ENCODE measurements at places on chromosomes 1 and 21.

DNA sequence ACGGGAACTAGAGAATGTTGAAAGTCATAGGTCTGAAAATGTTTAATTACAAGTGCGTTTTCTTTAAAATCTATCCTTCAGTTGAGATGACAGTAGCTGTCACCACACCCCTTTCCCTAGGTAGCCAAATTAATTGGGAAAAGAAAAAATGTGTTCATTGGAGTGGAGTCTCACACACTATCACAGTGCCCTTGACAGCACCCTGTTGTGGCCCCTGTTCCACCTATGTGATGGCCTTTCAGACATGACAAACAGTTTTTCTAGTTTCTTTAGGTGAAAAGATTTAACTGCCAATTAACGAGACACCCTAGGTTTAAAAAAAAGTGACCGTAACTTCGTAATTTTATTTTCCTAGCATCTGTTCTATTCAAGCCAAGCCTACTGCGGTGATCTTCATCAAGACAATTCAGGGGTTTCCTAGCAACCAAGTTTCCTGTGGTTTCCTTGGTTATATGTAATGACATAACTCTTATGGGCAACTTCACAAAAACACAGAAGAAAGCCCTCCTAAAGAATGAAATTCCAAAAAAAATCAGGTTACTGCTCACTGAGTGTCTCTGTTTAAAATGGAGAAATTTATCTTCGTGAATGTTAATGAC, 298.3 kb downstream of the PDE4B start:
- peak; percentile 0 for DNase-seq

DNA sequence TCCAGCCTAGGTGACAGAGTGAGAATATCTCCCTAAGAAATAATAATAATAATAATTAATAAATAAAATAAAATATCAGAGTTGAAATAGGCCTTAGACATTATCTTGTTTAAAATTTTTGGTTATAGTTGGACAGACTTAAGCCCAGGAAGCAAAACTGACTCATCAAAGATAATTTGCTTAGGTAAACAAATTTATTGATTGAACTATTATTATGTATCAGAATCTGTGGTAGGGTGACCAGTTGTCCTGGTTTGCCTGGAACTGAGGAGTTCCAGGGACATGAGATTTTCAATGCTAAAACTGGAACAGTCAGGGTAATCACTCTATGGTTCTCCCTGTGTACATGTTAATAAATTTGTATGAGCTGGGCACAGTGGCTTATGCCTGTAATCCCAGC, 47.8 kb upstream of the RNF11 start:
- no peak for DNase-seq

DNA sequence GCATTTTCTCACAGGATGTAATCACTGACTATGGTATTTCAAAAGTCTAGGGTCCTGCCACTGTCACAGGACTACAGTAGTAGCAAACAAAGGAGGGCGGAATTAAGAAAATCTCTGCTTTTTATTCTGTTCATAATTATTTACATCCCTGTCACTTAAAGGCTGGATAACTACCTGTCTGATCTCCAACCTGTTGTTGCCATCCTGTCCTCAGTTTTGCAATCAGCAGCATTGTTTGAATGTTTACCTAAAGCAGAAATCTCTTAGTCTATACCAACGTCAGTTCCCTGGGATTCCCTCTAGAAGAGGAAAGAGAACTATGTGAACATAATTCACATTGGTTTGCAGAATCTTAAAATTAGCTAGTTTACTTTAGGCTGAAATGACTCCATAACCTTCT, 218.5 kb downstream of the PBX1 start:
- DNase-seq: no peak

DNA sequence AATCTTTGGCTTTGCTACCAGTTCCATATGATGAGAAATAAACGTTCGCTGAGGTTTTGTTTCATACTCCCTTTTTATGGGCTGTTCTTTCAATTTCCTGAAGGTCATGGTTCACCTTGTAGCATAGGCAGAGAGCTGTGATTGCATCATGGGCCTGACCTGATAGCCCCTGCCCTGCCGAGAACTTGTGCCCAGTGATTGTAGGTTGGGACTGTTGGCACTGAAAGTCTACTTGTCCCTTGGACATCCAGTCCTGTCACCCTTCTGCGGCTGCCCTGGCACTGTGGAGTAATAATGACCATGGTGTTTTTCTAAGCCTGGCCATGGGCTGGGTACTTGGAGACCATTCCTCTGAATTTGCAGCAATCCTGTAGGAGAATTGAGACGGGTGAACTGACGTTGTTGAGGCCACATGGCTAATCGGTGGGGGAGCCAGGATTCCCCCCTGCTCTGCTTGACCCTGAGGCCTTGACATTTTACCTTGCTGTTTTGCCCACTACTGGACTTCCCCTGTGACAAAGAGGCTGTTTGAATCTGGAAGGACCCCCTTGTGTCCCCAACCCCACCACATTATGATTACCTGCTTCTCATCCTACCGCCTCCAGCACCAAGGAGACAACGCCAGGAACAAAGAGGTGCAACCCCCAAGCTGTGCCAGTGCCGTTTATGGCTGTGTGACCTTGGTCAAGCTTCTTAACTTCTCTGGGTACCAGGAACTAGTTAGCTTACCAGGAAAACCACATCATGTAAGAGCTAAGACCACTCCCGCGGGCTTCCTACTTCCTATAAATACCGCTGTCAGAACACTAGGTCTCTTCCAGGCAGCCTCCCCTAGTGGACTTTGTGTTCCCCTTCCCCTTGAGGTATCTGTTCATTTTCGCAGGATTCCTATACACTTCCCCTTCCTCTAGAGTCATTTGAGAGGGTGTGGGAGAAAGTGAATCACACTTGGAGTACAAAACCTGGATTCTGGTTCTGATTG, 23.4 kb downstream of the SESN2 start:
- DNase-seq: no peak

DNA sequence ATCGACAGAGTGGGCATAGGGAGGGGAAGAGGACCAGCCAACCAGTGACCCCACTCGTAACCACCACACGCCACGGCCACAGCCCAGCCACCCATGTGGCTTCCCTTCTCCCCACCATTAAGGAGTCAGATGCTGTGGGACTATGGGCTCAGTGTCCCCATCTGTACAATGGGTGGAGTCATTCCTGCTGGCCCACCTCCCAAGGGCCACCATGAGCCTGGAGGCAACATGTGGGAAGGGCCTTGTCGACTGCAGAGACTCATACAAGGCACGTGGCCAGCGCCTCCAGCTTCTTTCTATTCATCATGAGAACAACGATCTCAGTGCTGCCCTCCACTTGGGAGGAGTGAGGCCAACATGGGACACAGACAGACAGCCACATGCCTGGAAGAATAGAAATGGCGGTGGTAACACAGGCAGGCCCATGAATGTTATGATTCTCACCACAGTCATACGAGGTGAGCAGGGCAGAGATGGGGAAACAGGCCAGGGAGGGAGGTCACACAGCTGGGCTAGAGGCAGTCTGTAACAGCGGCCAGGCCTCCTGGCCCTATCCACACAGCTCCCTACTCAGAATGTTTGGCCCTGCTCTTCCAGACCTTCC, 16.1 kb downstream of the LRP8 start:
- no peak for DNase-seq

DNA sequence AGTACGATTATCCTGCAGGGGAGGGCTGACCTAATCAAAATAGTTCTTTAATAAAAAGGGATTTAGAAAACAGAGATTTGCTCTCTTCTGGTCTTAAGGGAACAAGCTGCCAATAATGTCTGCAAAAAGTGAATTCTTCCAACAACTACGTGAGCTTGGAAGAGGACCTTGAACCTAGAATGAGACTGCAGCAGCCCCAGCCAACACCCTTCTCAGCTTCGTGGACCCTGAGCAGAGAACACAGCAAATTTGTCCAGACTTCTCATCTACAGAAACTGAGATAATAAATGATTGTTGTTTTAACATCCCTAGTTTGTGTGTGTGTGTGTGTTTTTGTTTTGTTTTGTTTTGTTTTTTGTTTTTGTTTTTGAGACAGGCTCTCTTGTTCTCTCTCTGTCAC, 309.4 kb downstream of the GRIK1 start:
- DNase-seq: no peak

- DNase-seq: no peak
These were observed 36.5 kb upstream of the LRRC3 start for GRCh38 chr21:44418876-44419230.

- peak; percentile 63 for DNase-seq
These were observed 157.3 kb downstream of the KCNJ6 start for GRCh38 chr21:37758982-37759381.

- peak; percentile 41 for DNase-seq
These were observed 102.0 kb upstream of the C8B start for GRCh38 chr1:57067863-57068262.

DNA sequence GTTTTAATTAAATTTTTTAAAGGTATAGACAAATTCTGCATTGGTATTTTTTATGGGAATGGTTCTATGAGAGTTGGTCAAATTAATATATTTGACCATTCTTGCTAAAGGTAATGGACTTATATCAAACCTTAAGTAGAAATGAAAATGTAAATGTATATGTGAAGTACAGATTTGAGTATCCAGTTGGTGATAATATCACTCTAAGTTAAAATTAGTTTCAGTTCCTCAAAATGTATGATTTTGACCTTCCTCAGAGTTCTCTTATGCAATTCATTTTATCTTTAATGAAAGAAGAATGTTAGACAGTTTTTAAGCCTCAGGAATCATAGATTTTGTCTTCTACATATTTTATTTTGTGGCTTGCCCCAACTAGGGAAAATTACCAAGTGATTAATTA, 1291.5 kb upstream of the B3GALT2 start:
- no peak for DNase-seq

DNA sequence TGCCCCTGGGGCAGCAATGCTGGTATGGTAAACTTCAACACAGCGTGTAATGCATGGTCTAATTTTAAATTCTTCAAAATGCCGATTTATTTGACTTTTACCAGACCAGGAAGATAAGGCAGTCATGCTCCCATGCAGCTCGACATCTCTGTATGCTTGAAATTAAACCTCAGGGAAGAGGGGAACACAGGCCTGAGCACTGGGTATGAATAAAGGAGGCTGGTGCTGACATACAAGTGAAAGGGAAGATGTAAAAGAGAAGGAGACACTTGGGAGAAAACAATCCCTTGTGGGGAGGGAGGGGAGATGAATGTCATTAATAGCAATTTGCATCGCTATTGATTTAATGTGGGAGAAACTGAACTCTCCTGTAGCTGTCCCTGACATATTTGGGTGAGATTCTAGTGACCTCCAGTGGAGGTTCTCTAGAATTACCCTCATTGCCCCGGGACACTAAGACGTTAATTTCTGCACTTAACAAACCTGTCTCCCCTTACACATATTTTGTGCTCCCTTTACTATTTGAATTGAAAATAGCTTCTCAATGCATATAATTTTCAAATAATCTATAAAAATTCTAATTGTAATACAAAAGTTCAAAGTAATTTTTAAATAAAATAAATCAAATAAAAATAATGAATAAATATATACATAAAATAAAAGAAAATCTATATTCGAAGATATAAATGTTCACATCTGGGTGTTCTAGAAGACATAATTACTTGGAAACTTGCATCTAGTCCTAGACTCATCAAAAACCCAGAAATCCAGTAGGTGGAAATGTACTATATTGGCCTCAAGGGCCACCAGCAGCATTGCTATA, 283.1 kb downstream of the LMX1A start:
- DNase-seq: peak; percentile 48

DNA sequence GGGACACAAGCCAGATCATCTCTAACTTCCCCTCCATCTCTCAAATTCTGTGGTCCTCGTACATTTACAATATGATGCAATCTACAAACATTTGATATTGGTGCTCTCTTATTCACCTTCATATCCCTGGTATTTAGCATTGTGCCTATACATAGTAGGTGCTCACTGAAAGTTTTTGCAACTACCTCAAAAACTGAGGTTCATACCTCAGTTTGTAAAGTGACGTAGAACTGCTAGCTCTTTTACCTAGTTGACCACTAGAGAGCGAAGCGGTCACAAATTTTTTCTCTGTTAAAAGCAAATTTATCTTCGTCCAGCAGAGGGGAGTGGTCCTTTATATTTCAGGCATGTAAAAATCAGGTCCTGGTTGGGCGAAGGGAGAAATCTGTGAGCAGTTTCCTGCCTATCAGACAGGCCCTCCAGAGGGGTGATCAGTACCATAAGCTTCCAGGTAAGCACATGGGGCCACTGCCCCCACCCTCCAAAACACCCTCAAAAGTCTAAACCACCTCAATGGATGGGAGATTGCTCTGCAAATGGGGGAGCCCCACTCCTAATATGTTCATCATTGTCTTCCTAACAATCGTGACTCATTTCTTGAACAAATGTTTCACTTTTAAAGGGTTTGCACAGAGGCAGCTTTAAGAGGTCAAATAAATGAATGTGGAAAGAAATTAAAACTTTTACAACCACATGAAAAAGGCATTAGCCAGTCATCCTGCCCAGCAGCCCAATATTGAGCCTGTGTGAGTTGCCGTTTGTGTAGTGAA, 10.6 kb upstream of the HLCS start:
- peak; percentile 80 for DNase-seq

GRCh38 chr21:30249936-30250335, 32.8 kb downstream of the KRTAP24-1 start:
- DNase-seq: no peak
